ENCODE measurements at places on chromosomes 4 and X. TPM values are rescaled to one million over a fixed set of nuclear protein-coding genes. Genes with fewer than 3 reads are reported as not detected.

The ZFYVE28 gene
- total RNA-seq = 6.8 TPM

The DTHD1 gene
- total RNA-seq = not detected

The CHRDL1 gene
- total RNA-seq = 3.5 TPM

The RNF175 gene
- total RNA-seq = not detected

The GC gene
- total RNA-seq = not detected

The NWD2 gene
- not detected for total RNA-seq

The ZNF182 gene
- total RNA-seq = 1.8 TPM

The GLRA3 gene
- total RNA-seq = not detected

The SPANXN2 gene
- total RNA-seq = not detected

The IRS4 gene
- not detected for total RNA-seq

The CLIC2 gene
- total RNA-seq = 0.51 TPM

The SLC9B1 gene
- 0.26 TPM for total RNA-seq

The BRS3 gene
- not detected for total RNA-seq

The ZNF157 gene
- not detected for total RNA-seq

The TKTL1 gene
- total RNA-seq = not detected

The ANOS1 gene
- 18.1 TPM for total RNA-seq

The FOXP3 gene
- not detected for total RNA-seq

The ADGRA3 gene
- total RNA-seq = 24.2 TPM

The SAGE1 gene
- not detected for total RNA-seq

The DCAF4L1 gene
- total RNA-seq = not detected

The RNF212 gene
- total RNA-seq = 4.6 TPM

The ENPEP gene
- 0.43 TPM for total RNA-seq

The MAGEA8 gene
- total RNA-seq = not detected
